WTC11 (cell line): ENCODE measurements at places on chromosomes 3 and 15. TPM values are rescaled to one million over a fixed set of nuclear protein-coding genes. Genes with fewer than 3 reads are reported as not detected.

DNA sequence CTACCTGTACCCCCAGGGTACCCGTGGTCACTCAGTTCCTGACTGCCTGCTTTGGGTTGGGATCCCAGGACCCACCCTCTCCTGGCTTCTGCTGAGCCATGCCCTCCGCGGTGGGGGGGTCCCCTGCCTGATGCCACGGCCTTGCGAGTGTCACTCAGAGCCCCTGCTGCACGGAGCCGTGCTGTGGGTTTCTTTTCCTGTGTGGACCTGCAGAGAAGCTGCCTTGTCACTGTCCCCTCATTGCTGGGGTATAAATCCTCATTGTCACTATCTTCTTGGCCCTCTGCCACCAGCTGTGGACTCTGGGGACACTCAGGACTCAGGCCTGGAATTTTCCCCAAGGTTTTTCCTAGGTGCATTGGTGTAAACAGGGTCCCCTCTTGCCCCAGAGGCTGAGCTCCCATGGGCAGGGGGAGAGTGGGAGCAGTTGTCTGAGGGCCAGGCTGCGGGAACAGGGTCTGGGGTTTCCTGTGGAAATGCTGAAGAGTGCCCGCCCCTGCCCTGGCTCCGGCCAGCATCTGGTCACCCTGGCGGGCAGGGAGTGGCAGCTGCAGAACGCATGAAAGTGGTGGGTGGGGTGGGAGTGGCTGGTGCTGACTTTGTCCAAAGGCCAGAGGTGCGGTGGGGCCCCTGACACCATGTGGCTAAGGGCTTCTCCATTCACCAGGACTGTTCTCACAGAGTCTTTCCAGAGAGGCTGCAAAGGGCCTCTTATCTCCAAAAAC lies 191.7 kb downstream of the GOLGA6L6 start:
- H3K27ac ChIP-seq, result no peak overlapping the region
- no peaks in the 10 kb centered on the region for H3K4me1 ChIP-seq
- no peaks in the 10 kb centered on the region; the same call in none of the 2 replicates for H3K36me3 ChIP-seq
- no peak overlapping the region for H3K4me3 ChIP-seq

- H3K27ac ChIP-seq, result no peak overlapping the region
- no peak for DNase-seq
- H3K36me3 ChIP-seq, result no peaks in the 10 kb centered on the region
Measured at GRCh38 chr3:76841747-76842146, 198.2 kb upstream of the ROBO2 start.

SYNPR gene
- total RNA-seq, result 0.78 to 1.4 TPM (median 0.85 TPM) in 3 replicates

DNA sequence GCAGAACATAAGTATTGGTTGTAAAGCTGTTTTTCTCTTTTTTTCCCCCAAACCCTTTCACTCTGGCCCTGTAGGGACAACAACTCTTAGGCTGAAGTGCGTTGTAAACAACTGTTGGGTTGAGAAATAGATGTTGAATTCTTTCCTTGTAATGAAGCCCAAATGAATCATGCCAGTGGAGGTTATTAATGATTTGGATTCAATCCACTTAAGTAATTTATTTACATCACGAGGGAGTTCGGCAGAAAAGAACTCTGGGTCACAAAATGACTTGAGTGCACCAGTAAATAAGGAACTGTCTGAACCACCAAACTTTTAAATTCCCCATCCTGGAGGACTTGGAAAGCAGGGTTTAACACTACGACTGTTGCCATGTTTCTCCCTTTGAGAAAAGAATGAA lies 218.9 kb downstream of the PDZRN3 start:
- peaks cover 11% of the 10 kb centered on the region for H3K4me1 ChIP-seq
- no peak overlapping the region for H3K27ac ChIP-seq
- no peak overlapping the region for H3K4me3 ChIP-seq
